Retinal pigment epithelial cell (primary cell): ENCODE measurements at places on chromosomes 1 and 21.

DNA sequence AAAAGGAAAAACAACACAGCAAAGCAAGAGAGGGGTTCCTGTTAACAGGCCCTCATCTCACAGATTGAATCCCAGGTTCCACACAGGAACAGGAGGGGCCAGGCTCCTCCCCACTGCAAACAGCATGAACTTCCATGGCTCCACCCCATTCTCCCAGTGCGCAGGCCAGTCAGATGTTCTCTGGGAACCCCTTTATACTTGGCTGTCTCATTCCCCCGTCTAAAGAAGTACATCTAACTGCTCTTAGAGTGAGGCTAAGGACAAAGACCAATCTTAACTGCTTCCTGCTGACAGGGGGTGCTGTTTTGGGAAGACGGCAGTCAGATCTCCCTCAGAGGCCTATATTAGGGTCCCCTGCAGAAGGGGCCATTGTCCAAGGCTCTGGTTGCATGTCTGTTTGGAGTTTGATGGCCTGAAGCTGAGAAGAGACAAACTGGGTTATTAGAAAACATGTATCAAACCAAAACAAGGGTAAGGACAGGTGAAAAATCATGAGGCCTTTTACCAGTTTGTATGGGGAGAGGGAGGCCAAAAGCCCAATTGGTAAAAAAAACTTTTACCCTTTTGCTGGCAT, 10.5 kb upstream of the NASP start:
- DNase-seq, result no peak

DNA sequence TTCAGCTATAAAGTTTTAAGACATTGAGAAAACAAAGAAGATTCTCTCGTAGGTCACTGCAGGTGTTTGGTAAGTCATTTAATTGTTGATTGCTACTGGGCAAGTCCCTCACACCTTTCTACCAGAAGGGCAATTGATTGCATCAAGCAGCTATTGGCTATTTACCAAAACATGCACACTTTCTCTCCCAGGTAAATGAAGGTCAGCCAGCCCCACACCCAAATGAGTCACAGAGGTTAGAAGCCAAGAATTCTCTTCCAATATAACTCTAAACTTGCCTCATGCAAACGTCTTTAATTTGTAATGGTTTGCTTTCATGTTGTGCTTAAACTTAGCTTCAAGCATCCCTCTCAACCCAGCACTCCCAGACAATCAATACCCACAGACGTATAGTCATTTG, 475.3 kb upstream of the ADGRL2 start:
- DNase-seq, result no peak

- no peak for DNase-seq
Observed at GRCh38 chr1:60763741-60764140, 318.6 kb upstream of the NFIA start.

DNA sequence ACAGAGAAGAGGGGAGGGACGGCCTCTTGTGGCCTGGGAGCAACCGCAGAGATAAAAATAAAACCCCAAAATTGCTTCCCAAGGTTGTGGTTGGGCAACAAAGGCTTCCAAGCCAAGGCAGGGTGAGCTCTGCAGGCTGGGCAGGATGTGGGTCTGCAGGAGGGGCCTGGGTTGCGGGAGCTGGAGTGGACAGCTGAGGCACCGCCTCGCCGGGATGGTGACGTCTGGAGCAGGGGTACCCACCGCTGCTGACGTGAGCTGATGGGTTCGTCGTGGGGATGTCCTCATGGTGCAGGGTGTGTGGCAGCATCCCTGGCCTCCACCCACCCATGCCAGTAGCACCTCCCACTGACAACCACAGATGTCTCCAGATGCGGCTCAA, 3.7 kb downstream of the AURKAIP1 start:
- DNase-seq, result no peak

DNA sequence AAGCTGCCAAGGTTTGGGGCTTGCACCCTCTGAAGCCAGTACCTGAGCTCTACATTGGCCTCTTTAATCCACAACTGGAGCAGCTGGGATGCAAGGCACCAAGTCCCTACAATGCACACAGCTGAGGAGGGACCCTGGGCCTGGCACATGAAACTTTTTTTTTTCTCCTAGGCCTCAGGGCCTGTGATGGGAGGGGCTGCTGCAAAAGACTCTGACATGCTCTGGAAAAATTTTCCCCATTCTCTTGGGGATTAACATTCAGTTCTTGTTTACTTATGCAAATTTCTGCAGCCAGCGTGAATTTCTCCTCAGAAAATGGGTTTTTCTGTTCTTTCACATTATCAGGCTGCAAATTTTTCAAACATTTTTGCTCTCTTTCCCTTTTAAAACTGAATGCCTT, 1072.2 kb downstream of the BRINP3 start:
- DNase-seq, result peak; percentile 7

DNA sequence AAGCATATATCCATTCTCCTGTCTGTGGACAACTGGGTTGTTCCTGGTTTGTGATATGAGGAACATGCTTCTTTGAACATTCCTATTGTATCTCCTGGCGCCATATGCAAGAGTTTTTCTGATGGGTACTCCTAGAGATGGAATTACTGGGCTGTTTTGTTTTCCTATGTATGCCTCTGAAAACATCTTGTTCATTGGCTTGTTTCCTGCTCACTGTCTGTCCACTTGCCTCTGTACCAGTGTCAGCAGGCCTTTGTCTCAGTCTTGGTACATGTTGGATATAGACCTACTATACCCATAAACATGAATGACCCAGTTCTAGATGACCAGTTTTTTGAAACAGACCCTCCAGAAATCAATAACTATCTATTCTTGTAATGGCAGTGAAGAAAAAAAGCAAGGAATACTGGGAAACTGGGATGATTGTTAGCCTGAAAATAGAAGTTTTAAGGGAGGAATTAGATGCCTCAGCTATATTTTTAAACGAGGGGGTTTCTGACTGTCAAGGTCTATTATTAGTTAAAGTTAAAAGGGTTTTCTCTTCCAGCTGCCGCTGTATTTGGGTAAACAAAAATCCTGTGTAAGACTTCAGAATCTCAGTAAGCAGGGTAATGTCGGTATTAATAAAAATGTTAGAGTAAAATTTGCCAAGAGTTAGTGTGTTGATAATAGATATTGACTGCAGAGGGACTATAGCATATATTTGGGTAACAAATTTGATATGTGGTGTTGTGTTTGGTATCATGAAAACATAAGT, 103.6 kb downstream of the RYR2 start:
- no peak for DNase-seq

GRCh38 chr1:183090391-183091006, 67.3 kb downstream of the LAMC1 start:
- DNase-seq, result no peak

DNA sequence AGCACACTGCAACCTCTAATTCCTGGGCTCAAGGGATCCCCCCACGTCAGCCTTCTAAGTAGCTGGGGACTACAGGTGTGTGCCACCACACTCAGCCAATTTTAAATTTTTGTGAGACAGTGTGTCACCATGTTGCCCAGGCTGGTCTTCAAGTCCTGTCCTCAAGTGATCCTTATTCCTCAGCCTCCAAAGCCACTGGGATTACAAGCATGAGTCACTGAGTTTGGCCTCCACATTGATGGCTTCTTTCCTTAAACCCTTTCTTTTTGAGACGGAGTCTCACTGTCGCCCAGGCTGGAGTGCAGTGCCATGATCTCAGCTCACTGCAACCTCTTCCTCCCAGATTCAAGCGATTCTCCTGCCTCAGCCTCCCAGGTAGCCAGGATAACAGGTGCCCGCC, 7.6 kb downstream of the KPNA6 start:
- DNase-seq, result no peak

- DNase-seq, result no peak
Observed at GRCh38 chr1:219277304-219278105, 103.8 kb downstream of the LYPLAL1 start.

DNA sequence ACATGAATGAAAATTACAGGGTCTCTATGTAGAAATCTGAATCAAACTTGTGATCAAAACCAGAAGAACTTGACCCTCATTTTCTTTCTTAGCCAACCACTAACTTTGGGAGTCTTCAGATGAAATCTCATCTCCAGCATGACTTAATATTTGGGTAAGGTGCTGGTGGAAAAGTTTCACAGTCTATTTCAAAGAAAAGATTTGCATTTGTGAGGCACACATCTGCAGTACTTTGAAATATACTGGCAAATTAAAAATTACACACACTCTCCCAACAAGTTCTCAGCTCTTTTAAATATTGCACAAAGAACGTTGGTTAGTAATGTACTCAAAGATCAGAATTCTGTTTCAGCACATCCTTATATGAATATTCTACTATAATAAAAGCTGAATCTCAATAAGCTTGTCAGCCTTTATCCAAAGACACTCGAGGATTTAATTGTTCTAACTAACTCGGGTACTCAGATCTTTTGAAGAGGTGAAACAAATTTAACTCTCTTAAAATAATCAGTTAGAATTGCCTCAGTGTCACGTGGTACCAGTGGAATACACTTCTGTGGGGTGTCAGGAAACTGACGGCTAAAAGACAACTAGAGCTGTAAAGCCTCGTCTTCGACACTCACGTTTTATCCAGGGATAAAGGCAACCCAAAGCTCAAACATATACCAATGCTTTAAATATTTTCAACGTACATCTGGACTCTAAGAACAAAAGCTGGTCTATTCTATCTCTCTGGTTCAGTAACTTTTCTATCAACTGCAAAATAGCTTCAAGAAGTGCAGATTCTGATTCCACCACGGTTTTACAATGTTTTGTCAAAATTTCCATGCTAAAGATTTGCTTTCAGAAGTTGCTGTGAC, 19.0 kb downstream of the SAMSN1 start:
- DNase-seq, result no peak

- no peak for DNase-seq
Observed at GRCh38 chr21:41695513-41695912, 71.3 kb downstream of the RIPK4 start.

DNA sequence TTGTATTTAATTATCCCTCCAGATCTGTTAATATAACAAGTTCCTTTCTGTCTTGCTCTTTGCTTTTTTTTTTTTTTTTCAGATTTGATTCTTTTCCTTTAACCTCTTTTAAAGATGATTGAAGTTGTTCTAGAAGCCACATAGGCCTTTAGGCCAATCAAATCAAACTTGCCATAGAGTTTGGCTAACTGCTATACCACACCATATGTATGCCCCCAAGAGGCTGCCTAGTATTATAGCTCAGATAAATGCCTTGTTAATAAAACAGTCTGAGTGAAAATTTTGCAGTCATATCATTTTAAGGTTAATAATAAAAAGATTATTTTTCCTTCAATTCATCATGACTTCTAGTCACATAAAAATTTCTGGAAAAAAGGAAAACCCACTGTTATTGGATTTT, 696.0 kb upstream of the CHRM3 start:
- no peak for DNase-seq

GRCh38 chr21:44527983-44528633, 11.9 kb downstream of the KRTAP10-1 start:
- DNase-seq, result no peak

- no peak for DNase-seq
Observed at GRCh38 chr1:20318971-20319370, 28.3 kb downstream of the VWA5B1 start.

- DNase-seq, result no peak
Observed at GRCh38 chr1:214351551-214352277, 70.8 kb downstream of the SMYD2 start.

DNA sequence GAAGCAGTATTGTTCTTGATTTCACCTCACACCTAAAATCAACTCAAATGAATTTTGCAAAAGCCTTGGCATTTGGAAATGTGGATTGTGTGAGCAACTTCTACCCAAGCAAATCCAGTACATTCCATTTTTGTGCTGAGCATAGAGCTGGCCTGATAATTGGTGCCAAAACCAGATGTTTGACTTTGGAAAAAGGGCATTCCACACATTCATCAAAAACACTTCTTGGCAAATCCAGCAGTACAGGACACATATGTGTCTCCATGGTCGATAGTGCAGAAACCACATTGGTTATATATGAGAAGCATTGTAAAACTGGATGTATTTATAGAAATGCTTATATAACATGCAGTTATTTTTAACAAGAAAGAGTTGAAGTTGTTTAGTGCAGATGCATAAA, 210.4 kb downstream of the KCNK2 start:
- DNase-seq, result no peak

GRCh38 chr21:34669149-34669879, 520 bp downstream of the CLIC6 start:
- no peak for DNase-seq
